IPS DF 19.7 (cell line): ENCODE measurements at places on chromosomes 2 and 18.

DNA sequence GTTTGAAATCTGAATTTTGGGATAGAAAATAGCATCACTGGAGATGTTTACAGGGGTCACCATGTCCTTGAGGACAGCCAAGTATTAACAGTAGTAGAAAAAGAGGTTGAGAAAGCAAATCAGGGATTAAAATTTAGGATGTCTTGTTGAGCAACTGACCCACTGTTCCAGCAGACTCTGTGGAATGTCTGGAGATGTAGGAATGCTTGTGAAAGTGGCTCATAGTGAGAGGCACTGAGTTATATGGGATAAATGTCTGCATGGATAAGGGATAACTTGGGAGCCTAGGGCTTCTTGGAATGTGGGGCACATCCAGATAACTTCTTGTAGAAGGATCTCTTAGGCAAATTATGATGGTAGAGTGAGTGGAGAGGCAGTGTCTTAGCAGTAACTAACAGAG, 495.0 kb downstream of the TMX3 start:
- DNase-seq = no peak

- DNase-seq = no peak
Measured at GRCh38 chr18:24486684-24487083, 26.2 kb downstream of the HRH4 start.

DNA sequence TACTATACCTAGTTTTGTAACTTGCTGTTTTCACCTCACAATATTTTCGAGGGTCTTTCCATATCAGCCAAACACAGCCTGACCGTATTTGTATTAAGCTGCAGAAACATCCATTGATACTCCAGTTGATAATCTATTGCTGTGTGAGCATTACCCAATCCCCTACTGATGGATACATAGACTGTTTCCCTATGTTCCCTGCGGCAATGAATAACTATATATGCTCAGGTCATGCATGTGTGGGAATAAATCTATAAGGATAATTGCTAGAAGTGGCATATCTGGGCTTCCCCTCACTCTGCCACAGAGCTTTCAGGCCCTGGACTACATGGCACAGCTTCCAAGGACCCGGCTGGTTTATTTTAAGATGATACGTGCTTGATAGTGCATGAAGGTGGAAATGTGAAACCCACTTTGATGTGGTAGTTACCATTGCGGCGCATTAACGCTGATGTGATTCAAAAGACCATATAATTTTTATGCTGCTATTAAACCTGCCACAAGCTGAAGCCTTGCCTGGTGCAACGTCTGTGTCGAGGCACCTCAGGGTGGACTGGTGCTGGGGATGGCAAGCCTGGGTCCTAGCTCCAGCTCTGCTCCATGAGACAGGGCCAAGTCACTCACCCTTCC, 130.8 kb upstream of the MSH6 start:
- DNase-seq = no peak

DNA sequence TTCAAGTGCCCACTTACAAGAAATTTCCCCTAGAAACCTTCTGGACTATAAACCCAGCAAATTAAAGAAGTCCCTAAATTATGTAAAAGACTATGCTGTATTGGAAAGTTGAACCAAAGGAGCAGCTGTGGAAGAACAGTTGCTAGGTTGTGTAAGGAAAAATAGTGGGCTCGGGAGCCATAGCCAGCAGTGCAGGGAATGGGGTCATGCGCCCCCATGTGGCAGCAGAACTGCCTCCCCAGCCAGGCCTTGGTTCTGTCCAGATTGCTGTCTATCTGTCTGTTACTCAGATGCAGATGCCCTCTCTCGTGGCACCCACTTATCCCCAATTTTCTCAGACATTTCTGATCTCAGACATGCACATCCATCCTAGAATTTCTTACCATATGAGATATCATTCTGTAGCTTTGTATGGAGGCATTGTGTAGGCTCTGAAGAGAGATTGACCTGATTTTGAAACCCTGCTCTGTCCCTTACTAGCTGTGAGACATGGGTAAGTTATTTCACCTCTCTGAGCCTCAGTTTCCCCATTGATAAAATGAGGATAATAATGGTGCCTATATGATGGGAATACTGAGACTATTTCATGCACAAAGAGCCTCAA, 258.3 kb downstream of the SS18 start:
- DNase-seq = peak; percentile 33

DNA sequence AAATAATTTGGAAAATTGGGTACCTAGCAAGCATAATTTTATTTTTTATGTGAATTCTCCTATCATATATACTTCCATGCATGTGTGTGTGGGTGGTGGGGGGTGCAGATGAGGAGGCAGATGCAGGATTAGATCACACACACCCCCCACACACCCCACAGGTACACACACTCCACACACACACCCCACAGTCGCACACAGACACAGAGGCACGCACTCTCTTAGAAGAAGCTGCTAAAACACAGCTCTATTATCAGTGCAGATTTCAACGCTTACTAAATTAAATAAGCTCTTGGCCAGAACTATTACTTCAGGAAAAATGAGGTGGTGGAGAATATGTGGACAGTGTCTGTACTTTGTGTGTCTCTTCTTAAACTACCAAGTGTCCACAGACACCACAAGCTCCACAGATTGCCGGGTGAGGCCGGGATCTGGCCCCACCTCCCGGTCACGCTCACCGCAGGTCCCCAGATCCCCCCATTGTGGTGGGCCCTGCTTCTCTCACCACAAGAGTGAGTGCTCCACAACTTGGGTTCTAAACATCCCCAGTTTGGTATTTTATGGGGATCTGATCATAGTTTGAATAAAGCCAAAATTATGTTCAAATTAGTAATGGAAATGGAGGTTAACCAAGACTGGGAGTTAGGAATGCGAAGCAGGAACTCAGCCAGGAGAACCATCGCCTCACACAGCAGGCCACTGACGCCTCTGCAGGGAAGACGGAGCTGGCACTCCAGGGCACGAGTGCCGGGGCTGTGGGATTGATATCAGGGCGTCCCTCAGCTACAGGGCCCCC, 102.1 kb downstream of the PXDN start:
- DNase-seq = no peak

DNA sequence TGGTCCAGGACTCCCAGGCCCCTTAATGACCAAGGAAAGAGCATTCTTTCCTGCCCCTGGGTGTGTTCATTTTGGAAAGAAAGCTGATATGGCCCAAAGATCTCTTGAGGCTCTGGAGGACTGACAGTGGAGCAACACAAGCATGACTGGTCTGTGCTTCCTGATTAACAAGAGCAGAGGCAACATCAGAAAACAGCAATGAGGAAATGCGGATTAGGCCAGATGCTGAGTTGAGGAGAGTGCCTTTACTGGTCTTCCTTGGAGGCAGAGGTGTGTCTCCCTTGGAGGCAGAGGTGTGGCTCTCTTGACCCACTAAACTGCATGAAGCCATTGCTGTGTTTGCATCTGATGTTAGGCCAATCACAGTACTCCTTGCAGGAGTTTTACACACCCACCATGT, 19.9 kb downstream of the IL36B start:
- no peak for DNase-seq

DNA sequence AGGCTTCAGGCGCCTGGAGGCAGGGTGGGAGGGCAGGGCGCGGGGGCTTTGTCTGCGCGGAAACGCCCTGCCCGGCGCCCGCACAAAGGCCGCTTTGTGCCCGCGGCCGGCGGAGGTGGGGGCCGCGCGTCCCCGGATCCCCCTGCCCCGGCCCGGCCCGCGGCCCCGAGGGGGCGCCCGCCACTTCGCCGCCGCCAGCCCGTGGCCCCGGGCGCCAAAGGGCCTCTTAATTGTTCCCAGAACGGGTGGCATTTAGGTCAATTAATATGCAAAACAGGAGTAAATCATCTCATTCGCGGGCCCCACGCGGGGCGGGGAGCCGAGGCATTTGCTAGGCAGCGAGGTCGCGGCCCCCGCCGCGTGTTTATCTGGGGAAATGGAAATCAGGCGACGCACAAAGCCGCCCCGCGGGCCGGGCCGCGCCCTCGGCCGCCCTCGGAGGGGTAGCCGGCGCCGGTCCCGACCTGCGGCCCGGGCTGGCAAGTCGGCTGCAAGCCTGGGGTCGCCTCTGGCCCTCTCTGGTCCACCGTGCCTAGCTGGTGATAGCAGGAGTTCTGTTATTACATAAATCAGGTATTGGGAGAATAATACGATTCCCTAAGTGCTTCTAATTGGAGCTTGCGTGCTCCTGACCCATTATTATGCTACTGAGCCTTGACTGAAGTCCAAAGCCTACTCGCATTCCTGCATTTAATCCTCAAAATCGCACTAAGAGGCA, 148.2 kb upstream of the GLI2 start:
- DNase-seq = no peak
